Left renal cortex interstitium (tissue), 4 donors: ENCODE measurements at places on chromosomes 3 and 15. TPM values are rescaled to one million over a fixed set of nuclear protein-coding genes. Genes with fewer than 3 reads are reported as not detected.

Gene IL5RA
- 0.57 TPM for polyA plus RNA-seq

Gene PTH1R
- 236 TPM for polyA plus RNA-seq

Gene NUP210
- polyA plus RNA-seq: 28.9 TPM

Gene DUOX1
- polyA plus RNA-seq: 6.9 TPM

Gene NEO1
- 144 TPM for polyA plus RNA-seq

Gene SKOR1
- polyA plus RNA-seq: 0.58 TPM

- no peak for DNase-seq
Measured at GRCh38 chr3:150106740-150107428, 136.2 kb upstream of the PFN2 start.

DNA sequence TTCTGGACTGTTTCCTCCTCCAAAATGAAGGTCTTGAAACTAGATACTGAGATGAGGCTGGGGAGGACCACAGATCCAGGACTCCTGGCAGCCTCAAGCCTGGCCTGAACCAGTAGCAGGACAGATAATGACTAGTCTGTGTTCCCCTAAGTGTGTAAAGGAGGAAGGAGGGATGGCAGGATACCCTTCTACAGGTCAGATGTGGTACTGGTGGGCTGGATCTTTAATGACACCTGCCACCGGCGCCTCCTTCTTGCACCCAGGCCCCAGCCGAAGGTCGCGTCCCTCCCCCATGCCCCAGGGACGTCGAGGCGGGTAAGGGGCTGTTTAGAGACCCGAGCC lies 556 bp downstream of the USP19 start:
- DNase-seq: no peak

DNA sequence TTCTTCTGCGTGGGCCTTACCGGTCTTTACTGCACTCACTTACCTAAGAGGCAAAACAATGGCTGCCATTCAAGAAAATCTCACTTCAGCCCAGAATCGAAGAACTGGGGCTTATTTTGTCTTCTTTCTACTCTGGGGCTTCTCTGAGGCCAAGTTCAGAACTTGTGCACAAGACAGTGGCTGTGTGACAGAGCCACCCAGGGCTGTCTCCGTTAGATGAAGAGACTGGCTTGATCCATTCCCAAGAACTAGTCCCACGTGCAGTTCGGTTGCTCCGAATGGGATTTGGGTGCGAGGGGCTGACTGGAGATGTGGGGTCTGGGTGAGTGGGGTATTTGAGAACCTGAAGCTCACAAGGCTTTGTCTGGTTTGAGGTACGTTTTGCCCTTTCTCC lies 795 bp upstream of the TCF12 start:
- DNase-seq: peak; percentile 28

DNA sequence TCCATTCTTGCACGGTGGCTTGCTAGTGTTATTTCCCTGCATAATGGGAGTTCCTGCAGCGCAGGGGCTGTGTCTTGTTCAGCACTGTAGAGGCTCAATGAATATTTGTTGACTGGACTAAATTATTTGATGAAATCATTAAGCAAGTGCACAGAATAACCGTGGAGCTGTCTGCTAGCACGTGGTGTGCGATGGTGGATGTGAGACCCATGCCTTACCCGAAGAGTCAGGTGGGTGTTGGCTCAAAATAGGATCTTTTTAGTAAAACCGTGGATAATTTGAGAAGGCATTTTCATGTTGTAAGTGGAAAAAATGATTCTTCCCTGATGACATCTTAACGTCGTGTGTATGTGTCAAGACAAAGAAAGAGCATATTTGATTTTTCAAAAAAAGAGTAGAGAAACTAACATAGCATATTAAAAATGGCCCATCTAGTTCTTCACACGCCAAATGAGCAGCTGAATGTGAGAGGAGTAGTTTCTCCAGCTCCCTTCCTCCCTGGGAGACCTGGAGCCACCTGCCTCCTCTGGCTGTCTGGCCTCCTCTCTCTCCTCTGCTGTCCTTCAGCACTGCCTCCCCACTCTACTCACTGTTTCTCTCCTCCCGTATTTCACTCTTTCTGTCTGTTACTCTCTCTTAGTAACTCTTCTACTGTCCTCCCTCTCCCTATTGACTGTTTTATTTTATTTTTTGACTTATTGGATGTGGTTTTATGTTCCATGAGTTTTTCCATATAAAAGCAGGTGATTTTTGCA lies 6.3 kb downstream of the FAM81A start:
- DNase-seq: no peak

DNA sequence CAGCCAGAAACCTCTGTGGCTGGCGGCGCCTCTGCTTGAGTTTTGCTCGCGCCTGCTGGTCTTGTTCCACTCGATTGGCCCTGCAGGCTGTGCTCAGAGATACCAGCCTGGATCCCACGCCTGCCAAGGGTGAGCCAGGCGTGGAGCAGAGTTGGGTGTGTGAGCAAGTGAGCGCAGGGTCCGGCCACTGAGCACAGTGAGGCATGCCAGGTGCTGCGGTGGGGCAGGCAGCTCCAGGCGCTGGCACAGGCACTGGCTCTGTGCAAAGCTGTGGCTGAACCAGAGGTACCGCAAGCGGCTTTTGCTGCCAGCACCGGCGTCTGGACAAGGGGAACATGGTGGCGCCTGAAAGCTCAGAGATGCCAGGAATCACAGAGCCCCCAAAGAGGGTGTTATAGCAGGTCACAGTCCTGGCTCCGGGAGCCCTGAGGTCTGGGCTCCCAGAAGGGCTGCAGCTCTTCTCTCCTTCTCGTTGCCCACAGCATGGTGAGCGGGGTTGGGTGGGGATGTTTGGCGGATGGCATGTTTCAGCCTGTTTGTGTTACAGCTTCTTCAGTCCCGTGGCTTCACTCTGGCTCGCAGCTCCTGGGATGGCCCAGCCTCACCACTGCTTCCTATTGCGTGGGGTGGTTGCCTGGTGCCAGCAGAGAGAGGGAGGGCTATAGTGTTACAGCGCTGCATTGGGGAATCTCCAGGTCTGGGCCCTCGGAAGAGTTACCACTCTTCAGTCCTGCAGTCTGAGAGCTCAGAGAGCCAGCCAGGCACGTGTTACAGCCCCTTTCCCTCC lies 73.9 kb downstream of the NR1D2 start:
- no peak for DNase-seq

DNA sequence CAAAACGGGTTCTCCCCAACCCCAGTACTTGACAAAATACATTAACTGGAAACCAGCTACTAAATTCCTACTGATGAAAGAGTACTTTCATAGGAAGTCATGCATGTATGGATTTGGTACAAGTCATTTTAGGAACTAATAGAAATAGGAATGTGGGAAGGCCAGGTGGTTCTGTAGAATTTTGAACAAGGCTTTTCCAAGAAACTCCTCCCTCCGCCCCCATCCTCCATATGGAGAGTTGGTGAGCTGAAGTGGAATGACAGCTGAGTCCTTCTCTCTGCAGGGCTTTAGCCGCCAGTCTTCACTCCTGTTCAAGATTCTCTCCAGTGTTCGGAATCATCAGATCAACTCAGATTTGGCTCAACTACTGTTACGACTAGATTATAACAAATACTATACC lies 33.2 kb downstream of the TUBGCP4 start:
- DNase-seq: no peak

DNA sequence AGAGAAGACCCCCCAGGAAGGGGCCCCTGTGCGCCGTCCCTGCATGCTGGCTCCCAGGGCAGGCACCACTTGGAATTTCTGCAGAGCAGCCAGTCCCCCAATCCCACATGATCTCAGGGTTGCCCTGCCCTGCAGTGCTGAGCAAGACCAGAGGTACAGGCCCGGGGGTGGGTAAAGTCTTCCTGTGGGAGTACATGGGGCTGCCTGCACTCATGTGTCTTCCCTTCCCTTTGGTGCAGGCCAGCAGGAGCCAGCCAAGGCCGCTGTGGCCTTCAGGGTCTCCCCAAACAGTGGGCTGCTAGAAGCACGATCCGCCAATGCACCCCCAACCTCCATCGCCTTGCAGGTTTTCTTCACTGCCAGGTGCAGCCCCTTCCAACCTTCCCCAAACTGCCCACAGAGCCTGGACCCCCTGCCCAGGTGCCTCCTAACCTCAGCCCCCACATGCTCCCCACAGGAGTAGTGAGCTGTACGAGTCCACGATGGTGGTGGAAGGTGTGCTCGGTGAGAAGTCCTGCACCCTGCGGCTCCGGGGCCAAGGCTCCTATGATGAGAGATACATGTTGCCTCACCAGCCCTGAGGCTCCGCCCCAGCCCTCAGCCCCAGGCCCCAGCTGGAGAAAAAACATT lies 15.0 kb downstream of the ACAA1 start:
- no peak for DNase-seq

DNA sequence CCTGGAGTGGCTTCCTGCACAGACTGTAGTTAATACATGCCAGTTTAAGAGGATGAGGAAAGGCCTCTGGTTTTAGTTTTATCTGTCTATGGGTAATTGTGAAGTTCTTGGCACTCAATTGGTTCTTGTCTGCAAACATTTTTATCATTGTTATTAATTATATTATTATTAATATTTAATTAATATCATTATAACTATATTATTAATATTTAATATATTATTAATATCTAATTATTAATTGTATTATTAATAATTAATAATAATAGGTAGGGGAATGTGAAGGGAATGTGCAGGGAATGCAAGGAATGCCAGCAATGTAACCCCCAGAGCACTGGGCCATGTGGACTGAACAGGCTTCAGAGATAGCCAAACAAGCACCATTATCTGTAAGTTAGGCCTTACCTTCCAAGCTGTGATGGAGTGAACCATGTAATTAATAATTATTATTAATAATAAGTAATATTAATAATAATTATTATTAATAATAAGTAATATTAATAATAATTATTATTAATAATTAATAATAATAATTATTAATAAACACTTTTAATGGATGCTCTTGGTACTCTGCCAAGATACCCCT lies 79.8 kb upstream of the NMNAT3 start:
- no peak for DNase-seq

DNA sequence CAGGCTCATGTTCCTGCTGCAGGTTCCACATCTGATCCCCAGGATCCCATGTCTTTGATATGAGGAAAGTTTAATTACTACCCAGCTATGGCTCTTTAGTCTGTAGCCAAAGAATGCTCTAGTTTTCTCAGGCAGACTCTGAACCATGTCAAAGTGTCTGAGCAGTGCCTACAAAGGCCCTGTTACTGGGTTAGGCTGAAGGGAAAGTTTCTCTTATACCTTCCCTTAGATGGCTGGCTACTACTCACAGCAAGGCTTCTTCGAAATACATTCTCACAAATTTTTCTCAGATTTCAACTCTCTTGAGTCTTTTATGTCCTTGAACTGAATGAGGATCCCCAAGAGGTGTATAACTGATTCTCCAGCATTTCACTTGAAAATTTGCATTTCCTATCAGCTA lies 102.4 kb downstream of the NR1D2 start:
- no peak for DNase-seq

DNA sequence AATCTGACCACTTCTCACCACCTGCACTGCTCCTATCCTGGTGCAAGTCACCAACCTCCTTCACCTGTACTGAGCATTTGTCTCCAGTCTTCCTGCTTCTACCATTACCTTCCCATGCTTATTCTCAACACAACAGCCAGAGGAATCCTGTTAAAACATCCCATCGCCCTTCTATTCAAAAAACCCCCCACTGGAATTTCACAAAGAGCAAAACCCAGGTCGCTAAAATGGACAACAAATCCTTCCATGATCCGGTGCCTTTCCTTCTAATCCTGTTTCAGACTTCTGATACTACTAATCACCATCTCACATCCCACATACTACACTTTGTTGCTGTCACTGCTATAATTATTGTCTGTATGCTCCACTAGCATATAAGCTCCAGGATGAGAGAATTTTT lies 85.2 kb downstream of the ERC2 start:
- DNase-seq: no peak

DNA sequence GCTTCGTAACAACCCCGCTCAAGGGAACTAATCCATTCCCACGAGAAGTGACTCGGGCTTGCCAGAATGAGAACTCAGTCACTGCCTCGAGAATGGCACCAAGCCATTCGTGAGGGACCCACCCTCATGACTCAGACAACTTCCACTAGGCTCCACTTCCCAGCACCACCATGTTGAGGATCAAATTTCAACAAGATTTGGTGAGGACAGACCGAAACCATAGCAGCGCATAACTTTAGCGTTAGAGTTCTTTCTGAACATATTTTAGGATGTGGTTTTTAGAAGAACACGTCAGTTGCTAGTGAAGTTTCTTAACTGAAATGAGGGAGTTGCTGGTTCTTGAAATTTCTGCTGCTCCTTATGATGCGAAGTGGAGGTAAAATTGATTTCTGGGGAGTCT lies 13.5 kb downstream of the PTPRG start:
- no peak for DNase-seq

GRCh38 chr3:124234852-124235252 lies 242.9 kb upstream of the ROPN1 start:
- DNase-seq: no peak
